NCI-H1930 (cell line): ENCODE measurements at places on chromosomes 16 and 17.

GRCh38 chr16:6888531-6888930, 444.1 kb upstream of the RBFOX1 start:
- DNase-seq: no peak

DNA sequence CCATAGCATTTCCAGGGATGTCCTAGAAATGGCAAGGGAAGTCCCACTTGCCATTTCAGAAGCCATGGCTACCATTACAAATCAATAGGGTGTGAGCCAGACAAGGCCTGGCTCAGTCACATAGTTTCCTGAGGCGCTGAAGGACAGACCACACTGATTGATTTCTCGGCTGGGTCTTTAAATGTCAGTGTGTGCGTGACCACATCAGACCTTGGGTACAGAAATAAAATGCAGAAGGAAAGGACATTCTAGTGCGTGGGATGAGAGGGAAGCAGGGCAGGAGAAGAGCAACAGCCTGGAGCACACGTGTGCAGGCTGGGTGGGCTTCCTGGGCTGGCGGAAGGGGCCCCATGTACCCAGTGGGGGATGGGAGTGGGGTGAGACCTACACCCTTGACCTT, 58.7 kb upstream of the LYRM9 start:
- DNase-seq: no peak

DNA sequence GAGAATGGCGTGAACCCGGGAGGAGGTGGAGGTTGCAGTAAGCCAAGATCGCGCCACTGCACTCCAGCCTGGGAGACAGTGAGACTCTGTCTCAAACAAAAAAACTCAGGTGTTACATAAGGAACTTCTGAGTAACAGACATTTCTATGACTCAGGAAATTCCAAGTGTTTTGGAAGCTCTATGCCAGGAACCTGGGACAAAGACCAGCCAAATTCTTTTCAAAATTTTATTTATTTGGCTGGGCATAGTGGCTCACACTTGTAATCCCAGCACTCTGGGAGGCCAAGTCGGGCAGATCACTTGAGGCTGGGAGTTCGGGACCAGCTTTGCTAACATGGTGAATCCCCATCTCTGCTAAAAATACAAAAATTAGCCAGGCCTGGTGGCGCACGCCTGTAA, 5.2 kb upstream of the SH2B1 start:
- DNase-seq: no peak

DNA sequence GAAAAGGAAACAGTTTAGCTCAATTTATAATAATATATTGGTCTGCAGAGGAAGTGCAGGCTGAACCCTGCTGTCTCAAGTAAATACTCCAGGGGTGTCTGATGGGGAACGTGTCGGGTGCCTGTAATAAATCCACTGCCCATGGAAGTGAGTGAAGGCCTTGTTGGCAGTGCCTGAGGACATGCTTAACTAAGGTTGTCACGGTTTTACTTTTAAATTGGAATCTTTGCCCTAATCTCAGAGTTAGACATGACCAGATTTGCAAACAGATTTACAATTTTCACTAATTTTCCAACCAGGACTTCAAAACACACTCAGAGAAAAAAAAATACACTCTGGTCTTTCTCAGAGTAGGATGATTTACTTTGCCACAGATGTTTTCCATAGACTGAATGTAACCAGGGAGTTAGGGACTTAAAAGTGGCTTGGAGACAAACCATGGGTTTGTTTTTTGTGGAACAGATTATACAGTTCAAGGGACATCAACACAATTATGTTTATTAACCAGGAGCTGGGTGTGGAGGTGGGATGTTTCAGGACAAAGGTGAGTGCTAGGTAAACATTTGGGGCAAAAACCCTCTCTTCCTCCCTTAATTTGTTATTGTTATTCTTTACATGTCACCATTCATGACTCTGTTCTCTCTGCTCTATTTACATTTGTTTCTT, 144.5 kb downstream of the FTO start:
- DNase-seq: no peak

DNA sequence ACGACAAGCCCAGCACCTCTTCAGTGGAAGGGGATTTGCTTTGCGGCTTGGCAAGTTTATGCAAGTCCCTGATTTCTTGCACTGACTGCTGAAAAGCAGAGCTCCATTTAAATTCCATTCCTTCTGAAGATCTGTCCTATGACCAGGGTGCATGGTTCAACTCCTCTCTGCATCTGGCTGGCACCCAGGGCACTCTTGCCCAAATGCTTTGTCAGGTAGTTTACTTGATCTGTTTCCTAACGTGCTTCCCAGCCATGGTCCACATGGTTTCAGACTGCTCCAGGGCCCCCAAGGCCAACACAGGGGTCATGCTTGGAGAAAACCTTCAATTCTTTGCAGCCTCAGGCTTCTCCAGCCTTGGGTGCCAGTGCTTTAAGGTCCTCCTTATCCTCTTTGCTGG, 11.2 kb upstream of the HP start:
- DNase-seq: no peak

DNA sequence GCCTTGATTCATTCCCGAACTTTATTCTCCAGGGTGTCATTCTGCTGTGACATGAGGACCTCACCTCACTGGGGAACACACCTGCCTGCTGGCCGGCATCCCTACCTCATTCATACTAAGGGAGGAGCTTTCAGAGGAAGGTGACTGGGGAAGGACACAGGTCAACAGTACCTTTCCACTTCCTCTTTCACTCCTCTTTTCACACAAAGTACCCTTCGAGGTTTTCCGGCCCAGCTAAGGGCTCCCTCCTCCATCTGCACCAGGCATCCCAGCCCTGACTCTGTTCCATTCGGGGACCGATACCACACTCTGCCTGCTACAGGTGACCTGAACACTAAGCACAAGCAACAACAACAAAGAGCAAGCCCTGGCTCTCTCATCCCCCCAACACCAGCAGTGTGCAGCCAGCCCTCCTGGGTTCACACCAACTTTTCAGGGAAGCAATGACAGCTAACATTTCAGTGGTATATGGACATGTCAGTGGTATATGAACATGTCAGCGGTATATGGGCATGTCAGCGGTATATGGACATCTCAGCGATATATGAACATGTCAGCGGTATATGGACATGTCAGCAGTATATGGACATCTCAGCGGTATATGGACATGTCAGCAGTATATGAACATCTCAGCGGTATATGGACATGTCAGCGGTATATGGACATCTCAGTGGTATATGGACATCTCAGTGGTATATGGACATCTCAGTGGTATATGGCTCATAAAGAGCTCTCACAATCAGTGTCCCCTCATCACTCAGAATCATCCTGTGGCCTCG, 16.0 kb downstream of the TRIM25 start:
- no peak for DNase-seq
